Urinary bladder (tissue), 4 donors: ENCODE measurements at places on chromosomes 1 and 21.

- DNase-seq = no peak
Observed at GRCh38 chr1:8165595-8166360, 139.7 kb upstream of the ERRFI1 start.

- no peak for DNase-seq
Observed at GRCh38 chr21:19123525-19123924, 719.9 kb upstream of the TMPRSS15 start.

- no peak for DNase-seq
Observed at GRCh38 chr1:184596950-184597645, 157.6 kb downstream of the EDEM3 start.

GRCh38 chr1:156286061-156286460, 1.9 kb downstream of the TMEM79 start:
- DNase-seq = no peak

GRCh38 chr1:224213438-224214119, 30.5 kb downstream of the DEGS1 start:
- no peak for DNase-seq

GRCh38 chr1:234408757-234409156, 35.5 kb downstream of the COA6 start:
- no peak for DNase-seq

- DNase-seq = no peak
Observed at GRCh38 chr1:21251773-21252471, 38.3 kb downstream of the ECE1 start.

- DNase-seq = no peak
Observed at GRCh38 chr1:221431961-221432360, 309.9 kb downstream of the DUSP10 start.

DNA sequence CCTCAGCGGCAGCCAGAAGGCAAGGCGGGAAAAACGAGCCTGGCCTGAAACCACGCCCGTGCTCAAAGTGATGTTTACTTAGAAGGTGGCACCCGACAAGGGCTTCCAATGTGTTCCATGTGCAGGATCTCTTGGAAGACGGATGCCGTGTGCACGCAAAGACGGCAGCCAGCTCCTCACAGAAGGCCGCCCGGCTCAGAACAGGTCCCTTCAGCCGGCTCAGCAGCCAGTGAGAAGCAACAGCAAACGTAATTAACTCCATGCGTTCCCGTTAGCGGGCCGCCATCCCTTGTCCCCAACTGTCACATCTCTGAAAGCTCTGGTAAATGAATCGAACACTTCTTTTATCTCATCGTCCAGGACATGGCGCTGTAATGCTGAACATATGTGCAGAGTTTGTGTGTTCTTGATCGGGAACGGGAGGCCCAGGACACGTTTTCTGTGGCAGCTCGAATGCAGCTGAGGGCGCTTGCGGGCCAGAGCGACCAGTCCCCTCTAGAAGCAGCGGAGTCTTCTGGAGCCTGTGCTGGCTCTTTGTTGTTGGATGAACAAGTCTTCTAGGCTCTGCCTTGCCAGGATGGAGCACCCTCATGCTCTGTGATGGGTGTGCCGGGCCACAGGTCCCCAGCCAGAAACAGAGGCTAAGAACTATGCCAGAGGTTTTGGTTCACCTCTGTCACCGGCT, 94.6 kb upstream of the ARHGEF16 start:
- no peak for DNase-seq
